ENCODE measurements at places on chromosomes 1 and 21.

- no peak for DNase-seq
Observed at GRCh38 chr1:187985145-187985896, 1156.6 kb downstream of the PLA2G4A start.

- no peak for DNase-seq
Observed at GRCh38 chr1:67814121-67814772, 19.0 kb downstream of the GNG12 start.

DNA sequence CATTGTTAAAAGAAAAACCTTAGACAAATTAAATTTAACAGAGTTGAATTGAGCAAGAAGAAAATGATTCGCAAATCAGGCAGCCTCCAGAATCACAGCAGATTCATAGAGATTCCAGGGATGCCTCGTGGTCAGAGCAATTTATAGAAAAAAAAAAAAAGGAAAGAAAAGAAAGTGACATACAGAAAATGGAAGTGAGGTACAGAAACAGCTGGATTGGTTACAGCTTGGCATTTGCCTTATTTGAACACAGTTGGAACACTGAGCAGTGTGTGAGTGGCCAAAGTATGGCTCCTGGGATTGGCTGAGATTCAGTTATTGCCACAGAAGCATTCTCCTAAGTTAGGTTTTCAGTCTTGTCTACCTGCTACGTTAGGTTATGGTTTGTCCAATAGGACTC, 9.1 kb upstream of the C21orf91 start:
- DNase-seq: no peak

GRCh38 chr21:43703035-43703880, 15.7 kb upstream of the PDXK start:
- DNase-seq: no peak

- DNase-seq: no peak
Observed at GRCh38 chr1:240217403-240217802, 125.7 kb downstream of the FMN2 start.

DNA sequence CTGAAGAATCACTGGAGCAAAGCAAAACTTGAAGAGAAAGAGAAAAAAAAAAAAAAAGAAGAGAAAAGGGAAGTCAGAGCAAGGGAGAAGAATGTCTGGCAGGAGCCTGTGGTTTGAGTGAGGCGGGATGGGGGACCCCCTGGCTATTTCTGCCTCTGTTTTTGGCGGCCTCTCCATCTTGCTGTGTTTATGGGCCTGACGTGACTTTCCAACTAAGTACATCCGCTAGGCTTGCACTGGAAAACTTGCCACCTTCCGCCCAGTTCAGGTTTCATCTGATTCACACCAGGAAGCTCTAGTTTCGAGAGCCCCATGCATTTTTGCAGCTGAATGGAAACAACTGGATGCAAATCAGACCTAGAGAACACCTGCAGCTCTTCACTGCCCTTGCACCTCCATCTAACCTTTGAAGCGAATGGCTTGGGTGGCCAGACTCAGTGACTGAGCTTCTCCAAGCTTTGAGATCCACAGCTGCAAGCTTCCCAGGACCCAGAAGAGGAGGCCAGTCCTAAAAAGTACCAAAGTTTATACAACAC, 28.0 kb downstream of the TBX15 start:
- DNase-seq: no peak

- DNase-seq: peak; percentile 56
Observed at GRCh38 chr1:156746728-156747631, 4.5 kb downstream of the HDGF start.

DNA sequence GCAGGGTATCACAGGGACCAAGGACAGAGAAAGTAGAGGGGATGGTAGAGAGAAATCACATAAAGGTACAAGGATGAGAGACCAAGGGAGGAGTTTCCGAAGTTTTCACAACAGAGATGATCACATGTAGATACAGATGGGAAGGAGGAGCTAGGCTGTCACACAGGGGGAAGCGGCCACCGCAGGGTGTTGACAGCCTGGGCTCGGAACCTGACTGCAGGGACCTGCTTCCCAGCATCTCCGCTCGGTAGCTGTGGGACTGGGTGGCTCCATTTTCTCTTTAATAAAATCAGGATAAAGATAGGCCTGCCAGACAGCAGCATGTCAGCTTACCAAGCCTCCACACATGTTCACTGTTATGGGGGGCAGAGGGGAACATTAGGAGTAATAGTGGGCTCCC, 32.3 kb downstream of the CDCA8 start:
- DNase-seq: no peak

- no peak for DNase-seq
Observed at GRCh38 chr1:198623752-198624647, 14.8 kb upstream of the PTPRC start.

- DNase-seq: no peak
Observed at GRCh38 chr1:30472009-30472408, 251.4 kb downstream of the MATN1 start.

GRCh38 chr1:208202333-208202995, 41.7 kb downstream of the PLXNA2 start:
- DNase-seq: no peak

GRCh38 chr1:10228528-10228927, 18.2 kb downstream of the KIF1B start:
- DNase-seq: no peak

DNA sequence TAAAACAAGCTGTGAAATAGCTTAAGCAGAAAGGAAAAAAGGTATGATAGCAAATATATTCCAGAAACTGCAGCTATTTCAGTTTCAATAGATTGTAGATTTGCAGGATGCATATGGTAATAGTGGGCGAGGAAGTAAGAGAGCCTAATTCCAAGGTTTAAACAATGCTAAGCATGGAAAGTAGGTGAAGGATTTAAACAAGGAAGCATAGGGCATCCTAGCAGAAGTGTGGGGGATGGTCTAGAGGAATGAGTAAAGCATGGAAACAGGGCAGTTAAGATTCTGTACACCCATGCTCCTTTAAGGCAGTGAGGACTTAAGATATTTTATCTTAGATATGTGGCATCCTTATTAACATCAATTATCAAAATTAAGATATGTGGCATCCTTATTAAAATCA, 2.6 kb downstream of the IVNS1ABP start:
- no peak for DNase-seq

- DNase-seq: no peak
Observed at GRCh38 chr1:180343921-180344769, 114.1 kb downstream of the LHX4 start.

DNA sequence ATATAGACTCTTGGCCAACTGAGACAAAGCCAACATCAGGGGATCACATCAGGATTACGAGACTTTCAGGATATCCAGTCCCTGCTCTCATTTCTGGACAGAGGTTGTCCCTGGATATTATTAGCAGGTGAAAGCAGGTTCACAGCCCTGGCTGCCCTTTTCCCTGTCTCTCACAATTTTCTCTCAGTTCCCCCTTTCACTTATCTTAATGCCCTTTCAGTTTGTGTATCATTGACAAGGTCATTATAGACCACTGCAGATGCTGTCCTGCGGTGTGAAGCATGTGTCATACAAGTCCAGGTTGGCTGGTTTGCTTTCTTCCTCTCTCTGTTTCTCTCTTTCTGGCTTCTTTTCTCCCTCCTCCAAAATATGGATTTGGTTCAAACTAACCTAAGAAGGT, 2.1 kb upstream of the KLHDC9 start:
- no peak for DNase-seq

DNA sequence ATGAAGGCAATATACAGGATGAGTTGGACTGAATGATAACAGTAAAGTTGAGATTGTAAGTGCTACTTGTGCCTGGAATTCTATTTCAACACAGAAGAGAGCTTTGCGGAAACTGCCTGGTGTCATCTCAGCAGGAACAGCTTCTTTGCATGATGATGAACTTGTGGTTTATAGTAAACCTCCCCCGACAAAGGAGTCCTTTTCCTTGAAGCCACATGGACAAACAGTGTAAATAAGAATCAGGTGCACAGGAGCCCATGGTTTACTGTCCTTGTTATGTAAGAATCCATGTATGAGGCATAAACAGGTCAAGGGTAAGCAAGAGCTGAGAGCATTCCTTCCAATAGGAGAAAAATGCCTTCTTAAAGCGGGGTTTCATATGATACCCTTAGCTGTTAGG, 66.2 kb downstream of the PCNX2 start:
- DNase-seq: no peak

- no peak for DNase-seq
Observed at GRCh38 chr1:159866066-159866465, 3.6 kb upstream of the VSIG8 start.

Measured in activated gamma-delta T cell treated with Interleukin-2 at 50 U/mL for 16 hours (primary cell).